Aortic smooth muscle cell (primary cell): ENCODE measurements at places on chromosomes 4 and X. TPM values are rescaled to one million over a fixed set of nuclear protein-coding genes. Genes with fewer than 3 reads are reported as not detected.

The LDB2 gene
- total RNA-seq, result 81.2 and 83.4 TPM in 2 replicates

The YIPF7 gene
- total RNA-seq, result 0.12 TPM in 1 of 2 replicates, not detected in the other

The STATH gene
- not detected in 2 replicates for total RNA-seq

The DCHS2 gene
- under 0.01 and 0.87 TPM in 2 replicates for total RNA-seq

The PDE5A gene
- total RNA-seq, result 58.8 and 146 TPM in 2 replicates

The DUSP21 gene
- not detected in 2 replicates for total RNA-seq

The CCDC158 gene
- total RNA-seq, result 0.68 and 0.79 TPM in 2 replicates

The GPR82 gene
- not detected in 2 replicates for total RNA-seq

The GC gene
- not detected in 2 replicates for total RNA-seq

The SULT1B1 gene
- total RNA-seq, result 3.0 and 4.6 TPM in 2 replicates

The WDR1 gene
- 500 and 514 TPM in 2 replicates for total RNA-seq

The HMGB3 gene
- total RNA-seq, result 11.6 and 16.0 TPM in 2 replicates

The SYTL4 gene
- 2.9 and 4.8 TPM in 2 replicates for total RNA-seq
